NCI-H1417 treated with DMSO at 0.1 percent for 48 hours (cell line): ENCODE measurements at places on chromosomes 6 and 20.

DNA sequence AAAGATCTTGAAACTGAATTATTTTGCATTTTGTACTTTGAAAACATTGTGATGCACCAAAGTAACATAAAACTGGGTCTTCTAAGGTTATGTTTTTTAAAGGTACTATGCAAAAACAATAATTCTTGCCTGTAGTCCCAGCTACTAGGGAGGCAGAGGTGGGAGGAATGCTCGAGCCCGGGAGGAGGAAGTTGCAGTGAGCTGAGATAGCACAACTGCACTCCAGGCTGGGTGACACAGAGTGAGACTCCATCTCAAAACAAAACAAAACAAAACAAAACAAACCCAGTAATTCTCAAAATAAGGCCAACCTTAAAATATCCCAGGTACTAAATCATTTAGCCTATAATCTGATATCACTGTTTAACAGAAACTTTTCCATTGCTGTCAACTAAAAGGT, 269.6 kb downstream of the KHDC1L start:
- no peak for DNase-seq

GRCh38 chr20:41475503-41475902, 108.9 kb upstream of the EMILIN3 start:
- DNase-seq: no peak

DNA sequence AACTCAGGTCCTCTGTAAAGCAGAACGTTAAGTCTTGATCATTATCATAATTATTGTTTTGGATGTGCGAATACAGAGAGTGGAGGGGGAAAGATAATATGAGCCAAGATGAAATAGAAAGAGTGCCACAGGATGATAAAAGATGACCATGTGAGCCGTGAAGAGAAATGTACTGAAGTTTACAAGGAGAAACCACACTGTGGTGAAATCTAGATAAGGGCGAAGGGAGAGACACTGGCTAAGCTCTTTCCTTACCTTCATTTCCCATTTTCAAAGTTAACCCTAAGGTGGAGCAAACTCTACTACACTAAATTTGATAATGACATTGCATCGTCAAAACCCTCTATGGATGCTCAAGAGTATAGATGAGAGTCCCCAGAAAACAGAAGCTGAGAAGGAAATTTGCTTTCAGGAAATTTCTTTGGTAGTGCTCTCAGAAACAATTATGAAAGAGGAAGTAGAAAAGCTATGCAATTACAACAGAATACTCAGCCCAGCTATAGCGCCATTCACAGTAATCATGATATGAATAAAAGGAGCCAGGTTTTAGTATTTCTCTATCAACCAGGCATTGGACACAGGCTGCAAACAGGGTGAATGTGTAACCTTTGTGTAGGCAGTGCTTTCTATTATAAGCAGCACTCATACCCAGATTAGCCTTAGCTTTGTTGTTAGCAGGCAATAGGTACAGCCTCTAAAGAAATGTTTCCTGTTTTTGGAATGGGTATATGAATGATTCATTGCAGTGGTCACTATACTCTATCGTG, 1080.7 kb downstream of the GRIK2 start:
- DNase-seq: no peak

- DNase-seq: no peak
These were observed 23.2 kb downstream of the HLA-A start for GRCh38 chr6:29965563-29965872.

DNA sequence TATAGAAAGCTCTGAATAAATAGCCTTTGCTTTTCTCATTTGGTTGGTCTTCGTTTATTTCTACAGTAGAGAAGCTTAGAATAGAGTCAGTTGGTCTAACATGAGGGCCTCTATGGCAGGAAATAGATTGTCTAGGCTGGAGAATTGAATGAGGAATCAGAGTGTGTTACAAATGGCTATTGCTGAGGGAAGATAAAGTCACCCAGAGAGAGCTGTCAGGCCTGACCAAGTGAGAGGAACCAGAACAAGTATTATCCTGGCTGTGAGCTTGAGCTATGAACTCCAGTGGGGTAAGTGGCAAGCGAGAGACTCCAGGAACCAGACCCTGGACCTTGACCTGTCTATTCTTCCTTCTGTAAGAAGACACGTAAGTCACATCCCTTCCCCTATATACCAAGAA, 353.1 kb downstream of the CD83 start:
- no peak for DNase-seq

DNA sequence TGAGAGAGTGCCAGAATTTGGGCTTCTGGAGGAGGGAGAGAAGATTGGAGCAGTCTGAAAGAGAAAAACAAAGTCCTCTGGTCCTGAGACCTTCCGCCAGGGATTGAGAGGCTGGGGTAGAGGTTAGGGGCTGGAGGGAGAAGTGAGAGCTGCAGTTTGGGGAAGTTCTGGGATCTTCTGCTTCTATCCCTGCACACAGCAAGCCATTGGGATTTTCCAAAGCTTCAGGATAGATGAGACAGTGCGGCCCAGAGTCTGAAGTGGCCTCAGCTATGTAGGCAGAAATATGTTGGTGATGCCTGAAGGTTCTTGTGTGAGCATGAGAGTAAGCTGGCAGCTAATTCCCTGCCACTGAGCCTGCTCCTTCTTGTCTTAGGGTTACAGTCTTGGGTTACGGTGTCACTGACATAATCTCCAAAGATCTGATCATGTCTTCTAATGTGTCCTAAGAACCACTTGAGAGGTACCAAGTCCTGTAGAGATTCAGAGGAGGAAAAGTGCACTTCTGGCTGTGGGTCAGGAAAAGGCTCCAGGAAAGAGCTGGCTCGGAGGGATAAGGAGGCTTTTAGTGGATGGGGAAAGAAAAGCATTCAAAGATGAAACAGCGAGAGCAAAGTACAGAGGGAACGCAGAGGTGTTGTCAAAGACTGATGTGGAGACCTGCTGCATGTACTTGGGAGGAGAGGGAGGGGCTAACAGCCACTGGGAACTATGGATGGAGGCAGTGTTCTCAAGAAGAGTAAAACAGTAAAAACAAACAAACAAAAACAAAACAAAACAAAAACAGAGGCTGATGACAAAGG, 131.1 kb upstream of the MYLIP start:
- DNase-seq: no peak

GRCh38 chr20:39880890-39881289, 808.1 kb downstream of the MAFB start:
- no peak for DNase-seq

GRCh38 chr6:34145161-34146020, 496 bp downstream of the GRM4 start:
- DNase-seq: no peak

GRCh38 chr6:105601541-105602236, 198.8 kb upstream of the PREP start:
- DNase-seq: no peak

DNA sequence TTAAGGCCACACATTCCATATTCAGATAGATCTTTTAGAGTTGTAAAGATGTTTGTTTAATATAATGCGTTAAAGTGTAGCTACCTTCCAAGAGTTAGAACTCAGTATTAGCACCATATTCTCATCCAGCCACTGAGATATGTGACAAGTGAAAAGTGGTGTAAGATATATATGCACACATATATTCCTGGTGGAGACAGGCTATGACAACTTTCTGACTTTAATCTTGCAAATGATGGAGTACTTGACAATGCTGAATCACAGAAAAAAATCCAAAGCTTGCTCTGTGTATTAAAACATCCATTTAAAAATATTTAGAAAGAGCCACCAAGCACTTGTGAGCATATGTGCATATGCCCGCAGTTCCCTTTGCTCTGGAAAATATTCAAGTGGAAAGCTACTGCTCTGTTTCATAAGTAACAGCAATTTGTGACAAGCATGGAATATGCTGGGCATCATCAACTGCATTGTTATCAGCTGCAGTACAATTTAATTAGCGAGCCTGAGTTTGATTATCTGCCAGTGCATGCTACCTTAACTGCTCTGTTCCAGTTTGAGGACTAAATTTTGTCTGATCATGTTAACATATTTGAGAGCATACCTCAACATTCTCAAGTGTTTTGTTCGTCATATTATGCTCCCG, 64.8 kb downstream of the VIP start:
- DNase-seq: no peak

DNA sequence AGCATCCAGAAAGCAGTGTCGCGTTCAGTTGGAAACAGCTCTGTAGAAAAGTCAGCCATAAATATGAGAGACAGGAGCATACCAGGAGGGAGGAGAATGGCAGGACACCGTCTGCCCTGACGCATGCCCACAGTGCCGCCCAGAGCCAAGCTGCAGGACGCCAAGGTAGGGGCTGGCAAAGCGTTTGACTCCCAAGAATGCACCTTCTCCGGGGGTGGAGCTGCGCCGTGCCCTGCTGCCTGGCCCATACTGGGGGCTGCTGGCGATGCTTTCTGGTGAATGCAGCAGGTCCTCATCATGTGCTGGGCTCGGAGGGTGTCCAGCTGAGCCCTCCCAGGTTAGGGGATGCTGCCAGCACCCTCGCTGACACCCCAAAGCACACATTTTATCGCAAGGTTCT, 349.8 kb downstream of the CDH4 start:
- DNase-seq: no peak
